ENCODE measurements at places on chromosomes 3 and 15. TPM values are rescaled to one million over a fixed set of nuclear protein-coding genes. Genes with fewer than 3 reads are reported as not detected.

Gene CLSTN2
- total RNA-seq = 18.4 TPM

Gene ZNF445
- 41.6 TPM for total RNA-seq

Gene MYZAP
- 0.25 TPM for total RNA-seq

Gene SAMMSON
- not detected for total RNA-seq

Gene LRRC31
- total RNA-seq = not detected

Gene ROBO2
- 253 TPM for total RNA-seq

Gene FGF12
- 103 TPM for total RNA-seq

Gene FBXO40
- under 0.01 TPM for total RNA-seq

Gene RTP3
- total RNA-seq = not detected

Gene MTHFS
- total RNA-seq = 6.9 TPM

Gene HHATL
- not detected for total RNA-seq

Gene SLC12A6
- total RNA-seq = 36.6 TPM

Gene ZMYND10
- total RNA-seq = 5.9 TPM

Gene GPR156
- 4.2 TPM for total RNA-seq

Gene ISLR2
- total RNA-seq = 176 TPM

Gene FETUB
- not detected for total RNA-seq

Gene SKOR1
- 0.25 TPM for total RNA-seq

Measured in temporal lobe (tissue), 4 donors.